ENCODE measurements at places on chromosomes 7 and 10. TPM values are rescaled to one million over a fixed set of nuclear protein-coding genes. Genes with fewer than 3 reads are reported as not detected.

- no peak for DNase-seq
Measured at GRCh38 chr10:116138897-116139296, 134.1 kb downstream of the GFRA1 start.

- DNase-seq, result no peak
Measured at GRCh38 chr7:149741629-149742028, 31.8 kb downstream of the ZNF467 start.

The EPHA1 gene
- not detected for total RNA-seq

The UNCX gene
- not detected for total RNA-seq

- DNase-seq, result no peak
Measured at GRCh38 chr7:27615420-27616185, 47.1 kb downstream of the HIBADH start.
